ENCODE measurements at places on chromosomes 12 and 14.

DNA sequence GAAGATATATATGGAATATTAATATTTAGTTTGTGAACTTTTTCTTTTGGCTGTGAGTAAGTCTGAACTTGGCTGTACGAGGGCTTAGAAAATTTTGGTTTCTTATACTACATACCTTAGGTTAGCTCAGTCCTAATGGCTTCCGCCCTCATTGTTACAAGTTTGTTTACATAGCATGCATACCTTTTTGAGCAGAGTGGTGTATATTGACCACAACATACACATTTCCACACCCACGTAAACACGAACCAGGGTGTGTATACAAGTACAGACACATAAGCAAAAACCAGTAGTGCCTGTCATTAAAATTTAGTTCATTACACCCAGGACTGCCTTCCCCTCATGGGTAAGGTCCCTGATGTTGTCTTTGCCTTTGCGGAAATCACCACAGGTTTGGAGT, 230.2 kb upstream of the RGS6 start:
- DNase-seq, result no peak

GRCh38 chr12:111408116-111408440, 2.4 kb downstream of the SH2B3 start:
- DNase-seq, result no peak

DNA sequence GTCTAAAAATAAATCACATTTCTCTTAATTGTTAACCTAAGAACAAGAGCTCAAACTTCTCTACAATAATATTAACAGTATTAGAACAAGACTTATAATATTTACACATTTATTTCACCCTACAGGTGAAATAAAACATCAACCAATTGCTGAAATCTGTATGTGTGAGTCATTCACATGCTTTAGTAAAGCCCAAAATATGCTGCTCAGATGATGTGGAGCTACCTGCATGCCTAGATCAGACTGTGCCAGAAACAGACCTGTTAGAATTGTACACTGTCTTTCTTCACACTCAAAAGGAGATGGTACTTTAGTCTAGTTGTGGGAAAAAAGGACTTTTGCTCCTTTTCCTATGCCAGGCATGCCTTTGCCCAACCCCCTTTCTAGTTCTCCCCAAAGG, 54.7 kb downstream of the RPS6KA5 start:
- no peak for DNase-seq

- DNase-seq, result peak; percentile 21
Observed at GRCh38 chr14:39322807-39323206, 89.1 kb downstream of the MIA2 start.

DNA sequence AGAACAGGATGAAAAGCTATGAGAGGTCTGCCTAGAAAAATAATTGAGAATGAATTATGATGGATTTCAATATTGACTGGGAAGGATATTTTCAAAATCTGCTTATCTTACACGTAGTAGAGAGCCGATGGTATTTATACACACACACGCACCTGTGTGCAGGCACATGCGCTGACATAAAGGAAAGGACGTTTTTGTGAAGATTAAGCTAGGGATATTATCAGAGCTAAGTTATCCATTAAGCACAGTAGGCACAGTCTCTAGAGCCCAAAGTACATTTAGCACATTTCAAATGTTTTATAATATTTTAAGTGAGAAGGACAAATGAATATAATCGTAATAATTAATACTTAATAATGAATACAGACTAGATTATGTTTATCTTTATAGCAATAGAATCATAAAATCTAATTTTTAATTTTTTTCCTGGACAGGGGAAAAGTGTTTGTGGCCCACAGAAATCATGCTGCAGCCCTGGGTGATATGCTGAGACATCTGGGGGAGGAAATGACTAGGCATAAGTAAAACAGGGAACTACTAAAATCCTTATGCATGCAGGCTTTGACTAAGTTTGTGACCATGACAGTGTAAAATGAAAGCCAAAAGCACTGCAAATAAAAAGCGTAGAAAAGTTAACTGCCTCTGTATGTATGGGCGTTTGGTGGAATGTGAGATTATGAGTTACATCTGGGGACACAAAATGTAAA, 146.1 kb downstream of the KITLG start:
- DNase-seq, result peak; percentile 37

DNA sequence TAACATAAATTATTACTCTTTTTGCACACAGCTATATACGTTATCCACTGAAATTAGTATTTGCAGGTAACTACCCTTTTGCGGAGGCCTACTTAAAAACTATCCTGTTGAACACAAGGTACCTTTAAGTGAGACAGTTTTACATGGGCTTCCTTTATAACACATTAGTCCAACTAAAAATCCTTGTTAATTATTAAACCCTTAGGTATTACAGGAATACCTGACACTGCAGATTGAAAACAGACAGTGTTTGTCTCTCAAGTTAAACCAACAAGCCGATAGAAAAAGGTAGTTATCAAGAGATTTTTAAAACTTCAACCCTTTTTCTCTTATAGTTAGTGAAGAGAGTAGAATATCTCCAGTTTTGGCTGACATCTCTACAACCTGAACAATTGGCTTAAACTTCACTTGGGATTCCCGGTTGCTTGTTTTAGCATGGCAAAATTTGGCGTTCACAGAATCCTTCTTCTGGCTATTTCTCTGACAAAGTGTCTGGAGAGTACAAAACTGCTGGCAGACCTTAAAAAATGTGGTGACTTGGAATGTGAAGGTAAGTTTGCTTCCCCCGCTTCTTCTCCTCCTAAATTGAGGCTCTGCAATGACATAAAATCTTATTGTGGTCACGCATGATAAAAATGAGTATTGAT, at the start of gene MIA2:
MIA2 (plus strand) TSS at position 236 of the 647 bp plus-strand sequence; CDS start at position 436, 200 bp downstream.
- DNase-seq, result no peak

GRCh38 chr12:45216983-45217485, 1.1 kb downstream of the ANO6 start:
- DNase-seq, result peak; percentile 22

DNA sequence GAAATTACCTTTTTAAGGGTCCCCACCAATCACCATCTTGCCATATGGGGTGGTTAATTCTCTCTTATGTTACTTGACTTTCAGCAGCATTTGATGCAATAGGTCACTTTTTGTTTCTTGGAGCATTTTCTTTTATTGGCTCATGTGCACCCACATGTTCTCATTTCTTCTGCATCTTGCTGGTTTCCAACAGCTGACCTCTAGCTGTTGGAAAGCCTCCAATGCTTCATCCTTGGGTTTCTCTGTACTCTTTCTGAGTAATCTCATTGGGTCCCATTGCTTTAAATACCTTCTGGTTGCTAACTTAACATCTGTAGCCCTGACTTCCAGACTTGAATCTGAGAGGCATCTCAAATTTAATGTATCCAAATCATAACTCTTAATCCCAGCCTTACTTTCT, 116.8 kb downstream of the CRADD start:
- DNase-seq, result peak; percentile 94

GRCh38 chr14:55416866-55417265, 5.2 kb upstream of the ATG14 start:
- DNase-seq, result peak; percentile 33

- DNase-seq, result no peak
Observed at GRCh38 chr14:51318813-51319597, 79.0 kb downstream of the TMX1 start.

DNA sequence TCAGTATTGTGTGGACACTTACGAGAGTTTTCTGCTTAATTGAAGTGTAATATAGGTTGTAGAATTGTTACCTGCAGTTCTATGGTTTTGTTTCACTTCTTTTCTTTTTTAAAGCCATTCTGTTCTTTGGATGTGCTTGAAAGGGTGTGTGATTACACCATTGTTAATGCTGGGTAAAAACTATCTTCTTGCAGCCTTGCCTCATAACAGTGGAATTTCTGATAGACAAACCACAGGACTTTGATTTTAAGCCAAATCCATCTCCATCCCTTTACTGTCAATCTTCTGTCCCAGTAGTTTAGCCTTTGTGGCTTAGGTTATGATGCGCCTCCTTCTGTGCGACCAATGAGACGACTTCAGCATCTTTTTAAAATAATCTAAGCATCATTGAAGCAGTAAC, 182.3 kb downstream of the PELI2 start:
- peak; percentile 21 for DNase-seq

DNA sequence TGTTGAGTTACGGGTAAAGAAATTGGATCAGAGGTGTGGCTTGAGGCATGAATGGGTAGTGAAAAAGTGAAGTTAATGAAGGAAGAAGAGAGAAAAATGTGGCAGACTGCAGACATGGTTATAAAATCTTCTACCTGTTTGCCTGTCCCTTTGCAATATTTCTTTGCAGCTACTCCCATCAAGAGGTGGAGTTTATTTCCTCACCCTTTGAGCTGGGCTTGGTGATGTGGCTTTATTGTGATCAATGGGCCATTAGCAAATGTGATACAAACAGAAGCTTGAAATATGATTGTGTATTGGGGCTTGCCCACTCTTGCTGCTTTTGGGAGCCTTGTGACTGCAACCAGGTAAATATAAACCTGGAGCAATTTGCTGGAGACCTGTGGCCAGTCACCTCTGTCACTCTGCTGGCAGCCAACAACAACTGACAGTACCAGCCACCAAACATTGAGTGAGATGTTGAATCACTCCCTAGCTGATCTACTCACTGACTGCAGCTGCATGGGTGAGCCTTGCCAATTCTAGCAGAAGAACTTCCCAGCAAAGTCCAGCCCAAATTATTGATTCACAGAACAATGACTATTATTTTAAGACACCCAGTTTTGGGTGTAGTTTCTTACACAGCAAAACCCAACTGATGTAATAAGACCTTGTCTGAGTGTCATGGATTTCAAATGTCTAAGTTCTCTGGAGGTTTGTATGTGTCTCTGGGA, 151.0 kb upstream of the ATP2B1 start:
- DNase-seq, result peak; percentile 57

DNA sequence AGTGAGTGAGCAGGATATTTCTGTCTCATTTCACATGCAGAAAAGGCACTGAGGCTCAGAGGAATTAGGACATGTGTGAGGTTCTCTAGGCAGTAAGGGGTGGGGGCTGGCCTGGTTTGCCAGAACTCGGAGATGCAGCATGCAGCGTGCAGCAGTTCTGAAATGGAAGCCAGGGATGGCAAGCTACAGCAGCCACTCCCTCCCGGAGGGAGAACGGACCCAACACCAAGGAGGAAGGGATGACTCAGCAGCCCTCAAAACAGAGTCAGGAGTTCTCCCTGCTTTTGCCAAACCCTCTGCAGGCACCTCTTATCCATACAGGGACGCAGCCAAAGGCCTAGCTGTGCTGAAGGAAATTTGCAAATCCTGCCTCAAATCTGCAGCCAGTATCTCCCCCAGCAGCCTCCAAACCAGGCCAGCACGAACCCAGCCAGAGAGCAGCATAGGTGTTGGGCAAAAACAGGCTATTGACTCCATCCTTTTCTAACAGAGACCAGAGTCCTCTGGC, 10.3 kb upstream of the SERPINA3 start:
- peak; percentile 97 for DNase-seq

DNA sequence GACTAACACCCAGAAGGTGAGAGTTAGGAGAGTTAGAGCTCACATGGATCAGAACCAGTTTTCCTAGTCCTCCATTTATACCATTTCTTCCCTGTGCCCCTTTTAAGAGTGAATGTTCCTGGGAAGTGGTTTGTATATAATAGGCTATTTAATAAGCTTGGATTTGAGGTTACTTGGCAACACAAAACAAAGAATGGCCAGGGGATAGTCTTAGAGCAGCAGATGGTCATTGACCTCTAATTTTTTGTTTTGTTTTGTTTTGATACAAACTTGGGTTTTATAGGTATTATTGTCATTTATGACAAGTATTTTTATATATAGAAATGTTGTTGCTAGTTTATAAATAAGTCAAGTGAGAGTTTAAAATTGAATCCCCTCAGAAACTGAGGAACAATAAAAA, 35.8 kb downstream of the VEZT start:
- DNase-seq, result no peak

- peak; percentile 50 for DNase-seq
Observed at GRCh38 chr14:75875958-75876357, 105.8 kb downstream of the TGFB3 start.

GRCh38 chr14:93932642-93933041, 5.5 kb downstream of the FAM181A start:
- DNase-seq, result no peak

- DNase-seq, result peak; percentile 89
Observed at GRCh38 chr14:71725922-71726579, 206.2 kb upstream of the RGS6 start.

GRCh38 chr12:12804432-12804886, 8.7 kb upstream of the DDX47 start:
- DNase-seq, result peak; percentile 94

- no peak for DNase-seq
Observed at GRCh38 chr12:111664961-111665865, 20.5 kb downstream of the BRAP start.

DNA sequence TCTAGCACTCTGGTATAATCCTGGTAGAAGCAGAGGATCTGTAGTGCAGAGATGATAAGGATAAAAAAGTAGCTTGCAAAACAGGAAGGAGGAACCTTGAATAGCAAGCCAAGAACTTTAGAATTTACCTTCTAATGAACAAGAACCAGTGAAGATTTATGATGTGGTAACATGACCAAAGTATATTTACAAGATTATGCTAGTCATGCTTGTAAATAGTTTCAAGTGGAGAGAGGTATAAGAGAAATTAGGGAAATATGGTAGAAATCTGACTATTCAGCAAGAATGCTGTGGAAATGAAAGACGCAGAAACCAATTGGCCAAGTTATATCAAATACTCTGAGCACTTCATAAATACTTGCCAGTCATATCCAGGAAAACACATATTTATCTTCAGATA, 47.8 kb downstream of the ERGIC2 start:
- DNase-seq, result no peak

GRCh38 chr12:67091678-67092077, 177.5 kb upstream of the CAND1 start:
- no peak for DNase-seq

DNA sequence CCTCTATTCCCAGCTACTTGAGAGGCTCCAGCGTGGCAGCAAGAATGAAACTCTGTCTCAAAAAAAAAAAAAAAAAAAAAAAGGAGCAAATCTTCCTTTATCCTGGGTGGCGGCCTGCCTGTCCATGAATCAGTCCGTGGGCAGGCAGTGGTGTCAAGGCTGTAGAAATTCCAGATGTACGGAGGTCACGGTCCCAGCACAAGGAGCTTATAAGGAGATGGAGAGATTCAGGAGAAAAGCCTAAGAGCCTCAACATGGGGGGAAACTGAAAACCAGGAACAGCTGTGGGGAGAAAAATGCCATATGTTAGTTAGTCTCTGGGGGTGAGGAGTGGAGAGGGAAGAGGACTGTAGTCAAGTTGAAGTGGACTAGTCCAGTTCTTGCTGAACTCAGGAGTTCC, 130.5 kb upstream of the CRY1 start:
- peak; percentile 20 for DNase-seq
